ENCODE measurements at places on chromosomes 7 and 10.

GRCh38 chr10:77919713-77920108, 6.8 kb downstream of the DLG5 start:
- no peak for DNase-seq

- DNase-seq, result no peak
Measured at GRCh38 chr7:156499247-156499881, 141.2 kb upstream of the RNF32 start.

DNA sequence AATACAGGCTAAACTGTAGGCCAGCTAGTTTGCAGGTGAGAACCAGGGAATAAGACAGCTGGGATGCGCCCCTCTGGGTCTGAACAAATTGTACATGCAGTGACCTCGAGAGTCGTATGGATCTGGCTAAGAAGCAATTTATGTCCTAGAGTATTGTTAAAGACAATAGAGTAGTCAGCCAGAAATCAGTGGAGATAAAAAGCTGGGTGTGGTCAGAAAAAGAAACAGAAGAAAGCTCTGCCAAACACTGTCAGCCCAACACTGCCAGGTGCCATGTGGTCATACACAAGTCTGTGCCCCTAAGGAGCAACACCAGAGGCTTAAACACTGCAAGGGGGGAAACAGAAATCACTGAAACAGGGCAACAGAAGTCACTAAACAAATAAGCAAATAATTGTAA, 62.2 kb downstream of the CNOT4 start:
- no peak for DNase-seq

- DNase-seq, result no peak
Measured at GRCh38 chr7:20737840-20738448, 48.7 kb downstream of the SP8 start.

GRCh38 chr7:117279931-117280557, 42.8 kb downstream of the WNT2 start:
- DNase-seq, result no peak

GRCh38 chr10:73889014-73889413, 14.7 kb upstream of the CAMK2G start:
- DNase-seq, result no peak

DNA sequence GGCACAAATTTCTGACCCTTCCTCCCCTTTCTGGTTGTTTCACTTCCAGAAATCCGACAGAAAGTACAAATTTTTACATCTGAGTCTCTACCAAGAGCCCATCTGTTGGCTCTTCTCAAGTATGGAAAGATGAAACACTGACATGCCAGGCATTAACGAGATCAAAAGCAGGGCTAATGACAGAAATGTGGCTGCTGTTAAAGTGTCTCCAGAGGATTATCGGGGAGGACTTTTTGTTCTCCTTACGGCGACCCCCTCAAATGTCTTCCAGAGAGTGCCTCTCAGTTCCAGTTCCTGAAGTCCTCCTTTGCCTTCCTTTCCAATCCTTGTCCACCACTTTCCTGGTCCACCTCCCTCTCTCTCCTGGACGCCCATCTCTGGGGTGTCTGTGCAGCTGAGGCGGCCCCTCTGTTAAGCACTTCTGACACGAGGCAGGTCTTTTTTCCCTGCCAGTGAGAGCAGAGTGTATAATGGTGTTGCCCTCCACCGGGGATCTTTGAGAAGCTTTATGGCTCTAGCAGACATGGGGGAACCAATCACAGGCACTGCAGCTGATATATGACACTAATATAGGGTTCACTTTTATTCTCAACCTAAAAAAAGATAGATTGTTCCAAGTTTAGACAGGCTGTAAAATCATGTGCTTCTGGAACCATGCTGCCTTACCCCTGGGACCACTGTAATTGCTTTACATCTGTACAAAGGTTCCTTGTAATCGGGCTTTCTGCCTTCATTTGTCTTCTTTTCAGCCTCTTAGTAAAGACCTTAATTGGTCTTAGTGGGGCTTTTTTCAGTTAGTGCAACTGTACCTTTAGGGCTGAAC, 757.1 kb downstream of the AUTS2 start:
- DNase-seq, result no peak

DNA sequence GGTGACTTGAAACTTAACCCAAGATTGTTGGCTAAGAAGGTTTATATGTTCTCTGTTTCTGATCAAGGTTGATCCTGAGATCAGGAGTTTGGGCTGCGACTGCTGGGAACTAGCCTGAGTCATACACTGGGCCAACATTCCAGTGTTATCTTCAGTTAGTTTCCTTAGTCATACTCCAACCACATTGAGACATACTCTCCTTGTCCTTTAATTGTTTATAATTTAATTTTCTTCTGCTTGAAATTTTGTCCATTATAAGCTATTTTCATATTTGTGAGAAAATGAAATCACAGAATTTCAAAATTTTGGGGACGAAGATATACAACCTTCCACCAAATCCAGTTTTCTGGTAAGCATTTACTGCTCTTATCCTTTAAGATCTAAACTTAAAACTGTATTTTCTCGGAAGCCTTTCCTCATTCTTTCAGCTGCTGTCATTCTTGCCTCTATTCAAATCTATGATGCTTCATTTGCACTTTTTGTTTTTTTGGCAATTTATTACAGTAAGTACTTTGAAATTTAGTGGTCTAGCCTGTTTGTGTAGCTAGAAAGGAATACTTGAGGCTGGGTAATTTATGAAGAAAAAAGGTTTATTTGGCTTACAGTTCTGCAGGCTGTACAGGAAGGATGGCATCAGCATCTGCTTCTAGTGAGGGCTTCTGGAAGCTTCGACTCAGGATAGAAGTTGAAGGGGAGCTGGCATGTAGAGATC, 63.4 kb upstream of the POT1 start:
- DNase-seq, result no peak

DNA sequence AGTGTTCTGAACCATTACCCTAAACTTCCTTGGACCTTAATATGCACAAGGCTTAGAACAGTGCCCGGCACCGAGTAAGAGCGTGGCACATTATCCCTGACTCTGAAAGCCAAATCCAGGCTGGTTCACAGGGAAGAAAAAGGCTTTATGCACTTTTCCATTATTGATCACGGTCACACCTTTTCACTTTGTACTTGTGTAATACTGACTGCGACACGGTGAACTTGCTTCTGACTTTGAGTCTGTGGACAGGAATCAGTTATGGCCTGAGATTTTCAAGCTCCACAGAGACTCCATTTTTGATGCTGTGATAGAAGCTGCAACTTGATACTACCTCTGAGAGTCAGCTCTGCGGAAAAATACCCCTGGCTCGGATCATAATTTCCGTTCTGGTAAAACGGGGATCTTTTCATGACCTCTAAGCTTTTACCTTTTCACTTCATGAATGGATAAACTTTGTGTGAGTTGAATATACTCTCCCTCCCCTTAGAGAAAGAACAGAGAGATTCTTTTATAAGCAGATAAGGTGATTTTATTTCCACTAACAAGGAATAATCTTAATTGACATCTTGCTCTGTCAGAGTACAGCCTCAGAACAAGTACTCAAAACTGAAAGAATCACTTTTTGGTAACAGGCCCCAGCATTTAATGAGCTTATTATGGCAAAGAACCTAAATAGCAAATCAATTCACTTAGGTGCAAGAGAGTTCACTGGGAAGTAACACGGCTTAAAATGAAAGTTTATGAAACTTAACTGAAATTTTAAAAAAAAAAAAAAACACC, 88.8 kb downstream of the ELMO1 start:
- DNase-seq, result no peak

- no peak for DNase-seq
Measured at GRCh38 chr10:26467639-26468038, 29.5 kb downstream of the APBB1IP start.

DNA sequence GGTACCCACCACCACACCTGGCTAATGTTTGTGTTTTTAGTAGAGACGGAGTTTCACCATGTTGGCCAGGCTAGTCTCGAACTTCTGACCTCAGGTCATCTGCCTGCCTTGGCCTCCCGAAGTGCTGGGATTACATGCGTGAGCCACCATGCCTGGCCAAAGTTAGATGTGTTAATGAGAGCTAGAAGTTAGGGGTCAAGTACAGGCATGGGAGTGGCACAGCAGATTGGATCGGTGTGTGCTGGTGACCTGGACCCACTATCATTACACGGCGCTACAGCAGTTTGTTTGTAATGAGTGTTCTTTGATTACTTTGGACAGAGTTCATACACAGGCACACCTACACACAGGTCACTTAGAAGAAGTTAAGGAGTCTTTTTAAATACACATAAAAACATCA, 36.7 kb downstream of the DNAJB6 start:
- DNase-seq, result no peak

DNA sequence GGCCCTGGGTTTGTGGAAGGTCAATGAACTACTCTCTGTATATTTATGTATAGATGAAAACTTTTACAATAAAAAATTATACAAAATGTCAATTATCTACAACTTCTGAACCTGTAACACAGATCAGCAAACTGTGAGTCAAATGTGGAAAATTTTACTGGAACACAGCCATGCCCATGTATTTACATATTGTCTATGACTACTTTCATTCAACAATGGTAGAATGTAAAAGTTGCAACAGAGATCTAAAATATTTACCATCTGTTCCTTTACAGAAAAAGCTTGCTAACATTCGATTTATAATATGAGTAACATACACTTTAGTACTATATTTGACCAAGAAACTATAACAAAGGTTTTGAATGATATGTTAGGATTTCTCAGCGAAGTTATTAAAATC, 481.6 kb downstream of the PARD3 start:
- DNase-seq, result no peak

DNA sequence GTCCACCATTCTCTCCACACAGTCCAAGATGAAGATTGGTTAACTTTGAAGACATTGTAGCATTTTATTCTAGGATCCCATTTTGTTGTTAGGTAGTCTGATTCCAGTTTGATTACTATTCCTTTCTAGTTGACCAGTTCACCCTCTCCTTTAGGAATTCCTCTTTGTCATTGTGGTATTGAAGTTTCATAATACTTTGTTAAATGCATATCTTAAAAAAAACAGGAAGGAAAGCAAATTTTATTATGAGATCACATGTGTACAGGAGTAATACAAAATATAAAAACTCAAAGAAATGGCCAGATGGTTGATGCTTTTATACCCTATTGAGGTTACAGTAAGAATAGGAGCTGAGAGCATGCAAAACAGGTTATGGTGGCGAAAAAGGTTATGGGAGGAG, 15.5 kb upstream of the SEMA3C start:
- no peak for DNase-seq

- no peak for DNase-seq
Measured at GRCh38 chr7:16114633-16115032, 306.7 kb downstream of the CRPPA start.

DNA sequence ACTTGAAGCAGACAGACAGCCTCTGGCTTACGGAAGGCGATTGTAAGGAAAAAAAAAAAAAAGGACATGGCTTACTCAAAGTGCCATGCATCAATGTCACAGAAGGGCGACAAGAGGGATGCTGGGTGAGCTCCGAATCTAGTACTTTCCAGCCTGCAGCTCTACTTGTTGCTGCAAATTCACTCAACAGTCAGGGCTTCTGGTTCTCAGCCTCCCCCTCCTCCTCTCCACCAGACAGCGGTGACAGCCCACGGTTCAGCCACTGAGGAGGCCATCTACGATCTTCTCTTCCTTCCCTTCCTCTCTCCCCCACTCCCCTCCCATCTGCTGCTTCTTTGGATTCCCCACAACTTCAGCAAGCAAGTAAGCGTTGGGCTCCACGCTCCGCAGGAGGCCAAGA, 63.5 kb downstream of the PRKAG2 start:
- no peak for DNase-seq

DNA sequence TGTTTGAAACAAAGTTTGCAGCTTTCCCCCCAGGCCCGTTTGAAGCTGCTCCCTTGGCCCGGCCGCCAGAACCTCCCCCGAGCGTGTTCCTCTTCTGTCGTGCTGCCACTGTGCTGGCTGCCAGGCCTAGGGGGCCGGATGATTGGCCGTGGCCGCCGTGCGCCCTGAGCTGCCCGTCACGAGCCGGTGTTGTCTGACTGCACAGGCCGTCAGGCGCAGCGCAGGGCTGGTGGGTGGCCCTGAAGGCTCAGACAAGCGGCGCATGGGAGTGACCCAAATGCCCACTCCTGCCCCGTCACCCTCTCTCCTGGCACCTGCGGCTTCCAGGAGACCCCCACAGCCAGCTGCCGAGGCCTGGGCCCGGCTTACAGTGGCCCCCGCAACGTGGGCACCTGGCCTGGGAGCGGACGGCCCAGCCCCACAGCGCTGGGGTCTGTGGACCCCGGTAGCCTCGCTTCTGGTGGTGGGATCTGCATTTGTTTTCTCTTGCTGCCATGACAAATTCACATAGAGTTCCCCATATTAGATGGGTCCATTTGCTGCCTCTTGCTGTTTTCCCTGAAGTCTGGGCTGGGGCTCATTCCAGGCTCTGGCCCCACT, 13.1 kb downstream of the JAKMIP3 start:
- DNase-seq, result no peak

GRCh38 chr7:140889645-140890044, 35.1 kb downstream of the BRAF start:
- DNase-seq, result no peak

DNA sequence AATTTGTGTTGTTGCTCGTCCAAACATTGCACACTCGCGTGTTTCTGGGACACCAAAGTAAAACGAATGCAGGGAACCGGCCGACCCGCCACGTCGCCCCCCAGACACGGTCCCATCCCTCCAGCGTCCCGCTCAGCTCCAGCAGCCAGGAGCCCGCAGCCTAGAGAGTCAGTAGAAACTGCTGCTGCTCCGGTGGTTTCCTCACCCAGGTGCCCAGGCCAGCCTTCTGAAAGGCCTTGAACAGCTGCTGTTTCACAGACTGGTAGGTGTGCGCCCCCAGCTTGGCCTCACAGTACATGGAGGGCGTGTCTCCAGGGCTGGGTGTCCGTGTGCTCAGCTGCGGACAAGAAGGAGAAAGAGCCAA, 126.8 kb downstream of the WDR37 start:
- DNase-seq, result no peak

GRCh38 chr10:77518910-77519274, 118.7 kb downstream of the KCNMA1 start:
- no peak for DNase-seq

GRCh38 chr7:90485734-90486316, 16.4 kb downstream of the PTTG1IP2 start:
- no peak for DNase-seq

- DNase-seq, result no peak
Measured at GRCh38 chr7:77731716-77732115, 35.5 kb downstream of the RSBN1L start.

DNA sequence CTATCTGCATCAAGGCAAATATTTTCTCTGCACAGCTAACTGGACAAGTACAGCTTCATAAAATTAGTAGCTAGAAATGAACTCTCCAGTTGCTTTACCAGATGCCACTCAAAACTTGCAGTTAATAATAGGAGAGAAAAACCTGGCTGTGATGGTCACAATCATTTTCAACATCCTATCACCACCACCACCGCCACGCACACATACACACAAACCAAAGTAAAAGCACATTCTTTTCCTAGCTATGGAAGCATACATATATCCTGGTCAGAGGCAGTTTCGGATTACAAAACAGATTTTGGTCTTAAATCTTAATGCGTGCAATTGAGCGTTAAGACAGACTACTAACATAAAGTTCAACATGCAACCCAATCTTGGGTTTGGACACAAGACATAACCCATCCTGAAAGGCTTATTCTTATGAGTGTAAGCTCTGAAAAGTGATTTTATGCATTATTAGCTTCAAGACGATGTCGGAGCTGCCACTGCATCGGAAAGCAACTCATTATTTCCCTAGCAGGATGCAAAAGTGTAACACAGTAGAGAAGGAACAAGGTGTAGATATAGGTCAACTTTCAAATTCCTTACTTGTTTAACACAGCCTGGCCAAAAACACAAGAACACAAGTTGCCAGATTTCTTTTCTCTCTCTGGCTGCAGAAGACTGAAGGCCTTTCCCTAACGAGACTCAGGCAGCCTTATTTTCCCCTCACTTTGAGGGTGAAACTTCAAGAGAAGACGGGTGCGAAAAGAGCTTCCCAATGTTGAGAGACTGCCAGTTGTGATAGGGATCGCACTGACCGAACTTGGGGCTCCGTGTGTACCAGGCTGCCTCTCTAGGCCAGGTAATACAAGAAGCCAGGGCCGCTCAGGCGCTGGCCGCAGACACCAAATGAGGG, 1.2 kb downstream of the CACUL1 start:
- DNase-seq, result no peak
